ENCODE measurements at places on chromosomes 3 and 15. TPM values are rescaled to one million over a fixed set of nuclear protein-coding genes. Genes with fewer than 3 reads are reported as not detected.

GRCh38 chr15:41780266-41780665 is 6.0 kb downstream of the MAPKBP1 start:
- no peak for DNase-seq
- H3K36me3 ChIP-seq = no peaks in the 10 kb centered on the region
- peak overlapping the region; percentile 26 for H3K27ac ChIP-seq
- no peaks in the 10 kb centered on the region for H3K27me3 ChIP-seq
- no peak overlapping the region for H3K4me3 ChIP-seq
- peaks cover 4% of the 10 kb centered on the region for H3K4me1 ChIP-seq

GRCh38 chr3:6326771-6327170 is 534.1 kb upstream of the GRM7 start:
- no peak for DNase-seq
- no peaks in the 10 kb centered on the region for H3K36me3 ChIP-seq
- no peak overlapping the region for H3K27ac ChIP-seq
- H3K4me3 ChIP-seq = no peak overlapping the region

DNA sequence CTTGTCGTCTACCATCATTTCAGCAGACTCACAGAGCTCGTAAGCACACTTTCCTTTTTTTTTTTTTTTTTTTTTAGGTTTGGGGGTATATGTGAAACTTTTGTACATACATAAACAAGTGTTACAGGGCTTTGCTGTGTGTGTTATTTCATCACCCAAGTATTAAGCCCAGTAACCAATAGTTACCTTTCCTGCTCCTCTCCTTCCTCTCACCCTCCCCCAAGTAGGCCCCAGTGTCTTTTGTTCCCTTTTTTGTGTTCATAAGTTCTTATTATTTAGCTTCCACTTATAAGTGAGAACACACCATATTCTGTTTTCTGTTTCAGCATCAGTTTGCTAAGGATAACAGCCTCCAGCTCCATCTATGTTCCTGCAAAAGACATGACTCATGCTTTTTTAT is 746.8 kb downstream of the GRM7 start:
- H3K36me3 ChIP-seq = no peaks in the 10 kb centered on the region
- DNase-seq = no peak
- H3K27ac ChIP-seq = no peak overlapping the region
- no peak overlapping the region for H3K4me3 ChIP-seq
- no peaks in the 10 kb centered on the region for H3K27me3 ChIP-seq

DNA sequence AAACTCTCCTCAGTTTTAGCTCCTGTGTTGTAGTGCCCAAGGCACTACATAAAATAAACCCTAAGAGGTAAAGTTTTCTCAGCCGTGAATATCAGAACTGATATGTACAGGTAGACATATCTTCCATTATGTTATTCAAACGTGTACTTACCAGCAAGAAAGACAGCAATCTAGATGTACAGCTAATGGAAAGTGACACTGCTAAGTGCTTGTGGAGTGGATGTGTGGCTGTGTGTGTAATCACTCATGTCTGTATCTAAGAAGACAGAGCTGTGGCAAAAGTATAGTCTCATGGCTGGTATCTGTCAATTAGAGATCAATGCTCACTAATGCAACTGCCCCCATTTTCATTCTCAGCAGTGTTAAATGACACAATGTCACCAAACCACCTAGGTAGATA is 101.3 kb downstream of the FMN1 start:
- H3K4me1 ChIP-seq = no peaks in the 10 kb centered on the region
- H3K27ac ChIP-seq = no peak overlapping the region
- DNase-seq = no peak
- no peaks in the 10 kb centered on the region for H3K36me3 ChIP-seq

DNA sequence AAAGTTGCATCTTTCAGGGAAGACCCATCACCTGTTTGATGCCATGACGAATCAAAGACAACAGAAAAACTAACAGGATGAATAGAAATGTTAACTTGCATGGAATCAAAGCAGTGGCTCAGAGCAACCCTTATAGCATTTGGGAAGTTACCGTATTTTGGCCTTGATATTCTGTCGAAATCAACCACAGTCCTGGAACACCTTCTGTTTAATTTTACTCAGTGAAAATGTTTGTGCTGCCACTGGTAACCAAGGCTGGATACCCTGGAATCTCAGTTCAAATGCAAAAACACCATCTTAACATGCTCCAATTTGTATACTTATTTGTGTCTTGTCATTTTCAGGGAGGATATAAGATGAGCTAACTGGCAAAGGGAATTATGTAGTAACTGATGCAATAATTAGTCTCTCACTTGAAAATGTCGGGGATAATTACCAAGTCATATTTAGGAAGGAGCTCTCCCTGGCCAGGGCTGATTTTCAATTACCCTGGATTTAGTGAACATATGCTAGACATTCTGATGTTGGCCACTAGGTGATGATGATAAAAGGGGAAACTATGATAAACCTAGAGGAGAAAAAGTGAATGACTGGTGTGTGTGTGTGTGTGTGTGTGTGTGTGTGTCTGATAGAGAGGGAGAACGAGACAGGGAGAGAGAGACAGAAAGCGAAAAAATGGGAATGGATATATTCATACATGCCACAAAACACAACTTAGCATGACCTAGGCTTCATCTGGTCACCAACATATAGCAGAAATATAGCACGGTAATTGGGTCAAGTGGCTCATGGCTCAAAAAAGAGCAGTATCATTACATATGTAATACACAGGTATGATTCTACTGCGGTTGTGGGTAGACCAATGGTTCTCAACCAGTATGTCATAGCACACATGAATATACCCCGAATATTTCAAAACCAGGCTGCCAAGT is 19.0 kb upstream of the PRICKLE2 start:
- H3K27me3 ChIP-seq = no peaks in the 10 kb centered on the region
- no peak overlapping the region for H3K4me3 ChIP-seq
- DNase-seq = no peak
- H3K4me1 ChIP-seq = no peaks in the 10 kb centered on the region

- H3K4me1 ChIP-seq = no peaks in the 10 kb centered on the region
- no peaks in the 10 kb centered on the region for H3K27me3 ChIP-seq
- no peak for DNase-seq
- H3K4me3 ChIP-seq = no peak overlapping the region
- no peaks in the 10 kb centered on the region for H3K36me3 ChIP-seq
- no peak overlapping the region for H3K27ac ChIP-seq
Observed at GRCh38 chr3:195133013-195133412, 137.9 kb downstream of the XXYLT1 start.

DNA sequence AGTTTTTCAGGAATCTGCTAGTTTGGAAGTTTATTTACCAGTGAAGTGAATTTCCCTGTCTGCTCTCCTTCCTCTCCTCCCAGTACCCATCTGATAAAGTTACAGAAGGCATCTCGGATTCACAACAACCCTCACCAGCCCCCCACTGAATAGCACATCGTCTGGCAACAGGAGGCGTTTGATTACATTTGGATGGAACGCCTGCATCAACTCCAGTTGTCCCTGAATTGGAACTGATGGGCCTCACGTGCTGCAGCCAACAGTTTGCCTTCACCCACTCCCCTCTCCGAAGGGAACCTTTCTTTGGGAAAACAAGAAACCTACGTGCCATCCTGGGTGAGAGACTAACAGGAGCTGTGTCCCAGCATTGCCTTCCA is 59.5 kb upstream of the BCL6 start:
- no peaks in the 10 kb centered on the region for H3K4me1 ChIP-seq
- H3K36me3 ChIP-seq = no peaks in the 10 kb centered on the region
- H3K4me3 ChIP-seq = no peak overlapping the region
- no peaks in the 10 kb centered on the region for H3K27me3 ChIP-seq
- DNase-seq = no peak

GRCh38 chr15:80783260-80783659 is 4.1 kb downstream of the CEMIP start:
- H3K36me3 ChIP-seq = no peaks in the 10 kb centered on the region
- no peaks in the 10 kb centered on the region for H3K27me3 ChIP-seq
- DNase-seq = no peak
- H3K4me3 ChIP-seq = no peak overlapping the region
- H3K27ac ChIP-seq = no peak overlapping the region

DNA sequence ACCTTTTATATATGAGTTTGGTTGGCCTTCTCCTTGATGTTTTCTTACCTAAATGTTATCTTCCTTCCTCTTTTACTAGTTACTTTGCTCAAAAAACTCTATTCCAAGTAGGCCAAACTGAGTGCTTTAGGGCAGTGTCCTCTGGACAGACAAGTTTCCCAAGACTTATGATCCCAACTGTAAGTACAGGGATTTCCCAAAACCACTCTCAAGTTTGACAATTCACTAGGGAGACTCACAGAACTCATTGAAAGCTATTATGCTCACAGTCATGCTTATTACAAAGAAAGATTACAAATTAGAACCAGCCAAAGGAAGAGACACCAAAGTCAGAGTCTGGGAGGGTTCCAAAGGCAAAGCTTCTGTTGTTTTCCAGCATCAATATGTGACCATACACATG is 534.2 kb upstream of the ALCAM start:
- no peak overlapping the region for H3K4me3 ChIP-seq
- no peak overlapping the region for H3K27ac ChIP-seq
- no peaks in the 10 kb centered on the region for H3K27me3 ChIP-seq
- no peaks in the 10 kb centered on the region for H3K36me3 ChIP-seq
- DNase-seq = no peak

DNA sequence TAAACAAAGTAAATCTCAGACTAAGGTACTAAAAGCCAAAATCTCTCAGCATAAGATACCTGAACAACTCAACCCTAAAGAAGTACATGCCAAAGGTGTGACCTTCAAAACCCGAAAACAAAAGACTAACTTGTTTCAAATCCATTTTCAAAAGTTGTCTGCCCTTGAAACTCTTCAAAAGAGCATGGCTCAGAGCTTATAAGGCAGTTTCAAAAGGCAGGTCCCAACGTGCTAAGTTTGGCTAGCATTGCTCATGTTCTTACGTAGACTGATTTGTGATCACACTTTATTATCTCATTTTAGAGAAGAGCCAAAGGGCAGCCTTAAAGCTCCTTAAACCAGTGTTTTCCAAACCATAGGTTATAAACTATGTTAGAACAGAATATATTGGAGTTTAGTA is 112.2 kb downstream of the FEZF2 start:
- no peak for DNase-seq
- H3K4me3 ChIP-seq = no peak overlapping the region
- no peaks in the 10 kb centered on the region for H3K27me3 ChIP-seq
- H3K27ac ChIP-seq = no peak overlapping the region
- H3K36me3 ChIP-seq = no peaks in the 10 kb centered on the region

DNA sequence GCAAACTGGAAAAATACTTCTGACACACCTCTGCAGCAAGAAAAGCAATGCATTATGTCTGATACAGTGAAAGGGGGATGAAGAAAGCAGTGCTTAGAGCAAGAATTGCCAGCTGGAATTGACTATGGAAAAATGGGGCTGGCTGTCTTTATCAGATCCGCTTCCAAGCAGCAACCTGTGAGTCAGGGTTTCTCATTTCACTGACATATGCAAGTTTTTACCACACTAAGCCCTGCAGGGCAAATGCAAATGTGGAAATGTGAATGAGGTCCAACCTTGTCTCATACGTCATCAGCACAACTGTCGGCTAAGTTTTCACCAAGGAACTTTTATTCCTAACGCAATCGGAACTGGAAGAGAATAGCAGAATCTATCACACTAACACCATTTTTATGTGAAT is 172.5 kb upstream of the GADL1 start:
- H3K36me3 ChIP-seq = no peaks in the 10 kb centered on the region
- no peak overlapping the region for H3K27ac ChIP-seq
- H3K4me3 ChIP-seq = no peak overlapping the region

GRCh38 chr3:191721990-191722389 is 261.0 kb downstream of the PYDC2 start:
- no peaks in the 10 kb centered on the region for H3K36me3 ChIP-seq
- no peak for DNase-seq
- H3K27me3 ChIP-seq = no peaks in the 10 kb centered on the region
- H3K27ac ChIP-seq = no peak overlapping the region
- H3K4me3 ChIP-seq = no peak overlapping the region
- no peaks in the 10 kb centered on the region for H3K4me1 ChIP-seq

- H3K27me3 ChIP-seq = no peaks in the 10 kb centered on the region
- no peaks in the 10 kb centered on the region for H3K4me1 ChIP-seq
- H3K36me3 ChIP-seq = no peaks in the 10 kb centered on the region
- no peak for DNase-seq
- H3K27ac ChIP-seq = no peak overlapping the region
Observed at GRCh38 chr3:63768888-63769287, 50.2 kb upstream of the C3orf49 start.

DNA sequence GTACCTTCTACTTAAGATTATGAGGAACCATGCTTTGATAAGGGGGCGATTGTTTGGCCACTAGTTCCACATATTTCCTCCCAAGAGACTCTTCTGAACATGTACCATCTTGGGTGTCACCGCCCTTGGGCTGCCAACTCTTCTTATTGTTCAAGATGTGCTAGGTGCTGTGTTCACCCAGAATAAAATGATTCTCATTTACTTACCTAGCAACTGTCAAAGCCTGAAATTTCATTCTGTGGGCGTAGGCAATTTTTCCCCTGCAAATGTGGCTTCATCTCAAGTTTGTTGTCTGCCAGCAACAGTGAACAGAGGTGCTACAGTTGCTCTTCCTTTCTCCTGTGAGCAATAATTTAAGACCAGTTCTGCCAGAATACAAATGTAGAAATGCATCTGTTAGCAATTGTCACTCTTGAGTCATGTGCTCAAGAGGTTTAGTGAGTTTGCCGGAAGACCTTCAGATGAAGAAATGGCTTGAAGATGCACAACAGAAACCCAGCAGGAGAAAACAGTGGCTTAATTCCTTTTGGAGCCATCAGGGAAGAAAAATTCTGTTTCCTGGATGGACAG is 41.3 kb upstream of the RARB start:
- no peaks in the 10 kb centered on the region for H3K4me1 ChIP-seq
- no peaks in the 10 kb centered on the region for H3K36me3 ChIP-seq
- no peaks in the 10 kb centered on the region for H3K27me3 ChIP-seq
- H3K4me3 ChIP-seq = no peak overlapping the region
- H3K27ac ChIP-seq = no peak overlapping the region

DNA sequence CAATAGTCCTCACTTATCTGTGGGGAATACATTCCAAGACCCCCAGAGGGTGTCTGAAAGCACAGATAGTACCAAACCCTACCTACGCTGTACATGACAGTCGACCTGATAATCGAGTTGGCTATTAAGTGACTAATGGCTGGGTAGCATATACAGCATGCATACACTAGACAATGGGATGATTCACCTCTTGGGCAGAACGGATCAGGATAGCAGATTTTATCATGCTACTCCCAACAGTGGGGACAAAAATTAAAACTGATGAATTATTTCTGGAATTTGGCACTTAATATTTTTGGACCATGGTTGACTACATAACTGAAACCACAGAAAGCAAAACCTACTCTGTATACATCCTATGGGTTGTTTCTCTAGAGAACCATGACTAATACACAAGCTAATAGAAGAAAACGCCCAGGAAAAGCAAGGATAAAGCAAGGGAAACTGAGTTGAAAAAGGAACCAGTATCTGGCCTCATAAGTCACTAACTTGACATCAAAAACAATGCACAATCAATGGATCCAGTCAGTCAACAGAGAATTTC is 15.5 kb downstream of the ATG3 start:
- H3K4me1 ChIP-seq = no peaks in the 10 kb centered on the region
- no peaks in the 10 kb centered on the region for H3K27me3 ChIP-seq
- no peaks in the 10 kb centered on the region for H3K36me3 ChIP-seq
- no peak overlapping the region for H3K4me3 ChIP-seq

TMEM207 gene
- total RNA-seq = not detected

C2CD4A gene
- total RNA-seq = not detected

FAN1 gene
- total RNA-seq = 38.3 TPM

SI gene
- total RNA-seq = not detected

BDH1 gene
- total RNA-seq = 5.6 TPM

HESX1 gene
- total RNA-seq = not detected

CLDN18 gene
- total RNA-seq = not detected
